ENCODE measurements at places on chromosomes 7 and 10. TPM values are rescaled to one million over a fixed set of nuclear protein-coding genes. Genes with fewer than 3 reads are reported as not detected.

Gene TMEM130
- total RNA-seq, result 6.3 TPM

Gene PON1
- not detected for total RNA-seq

Gene VENTX
- not detected for total RNA-seq

Gene IL15RA
- total RNA-seq, result not detected

Gene NEUROG3
- total RNA-seq, result not detected

Gene GNB2
- total RNA-seq, result 74.5 TPM

Gene LHFPL3
- total RNA-seq, result 22.5 TPM

Gene CTAGE4
- 1.6 TPM for total RNA-seq

Gene IGFBP3
- 5.6 TPM for total RNA-seq

Gene BHLHA15
- 10.3 TPM for total RNA-seq

Gene PLEKHS1
- total RNA-seq, result not detected

Gene ATOH7
- total RNA-seq, result 0.94 TPM

Gene KDM7A
- 22.2 TPM for total RNA-seq

Gene SEMA3E
- 20.3 TPM for total RNA-seq

Gene CPVL
- 65.7 TPM for total RNA-seq

Gene PRTFDC1
- 31.6 TPM for total RNA-seq

Gene EPHA1
- not detected for total RNA-seq

Gene AGAP3
- total RNA-seq, result 106 TPM

Gene CCDC172
- total RNA-seq, result not detected

Gene RAB19
- total RNA-seq, result not detected

Gene SEMA3D
- 1.6 TPM for total RNA-seq

Gene ANXA8L1
- total RNA-seq, result not detected

Gene MAPK8
- 382 TPM for total RNA-seq

Gene HOXA7
- not detected for total RNA-seq

Gene GPR22
- 88.9 TPM for total RNA-seq

Gene PAPOLB
- 3.8 TPM for total RNA-seq

Gene OR2A12
- total RNA-seq, result not detected

Gene LIPA
- total RNA-seq, result 20.0 TPM

Gene PRSS37
- not detected for total RNA-seq

Gene ZNF804B
- total RNA-seq, result 9.7 TPM

Data from parietal lobe (tissue), 2 donors.